ENCODE measurements at places on chromosomes 11 and 22. TPM values are rescaled to one million over a fixed set of nuclear protein-coding genes. Genes with fewer than 3 reads are reported as not detected.

DNA sequence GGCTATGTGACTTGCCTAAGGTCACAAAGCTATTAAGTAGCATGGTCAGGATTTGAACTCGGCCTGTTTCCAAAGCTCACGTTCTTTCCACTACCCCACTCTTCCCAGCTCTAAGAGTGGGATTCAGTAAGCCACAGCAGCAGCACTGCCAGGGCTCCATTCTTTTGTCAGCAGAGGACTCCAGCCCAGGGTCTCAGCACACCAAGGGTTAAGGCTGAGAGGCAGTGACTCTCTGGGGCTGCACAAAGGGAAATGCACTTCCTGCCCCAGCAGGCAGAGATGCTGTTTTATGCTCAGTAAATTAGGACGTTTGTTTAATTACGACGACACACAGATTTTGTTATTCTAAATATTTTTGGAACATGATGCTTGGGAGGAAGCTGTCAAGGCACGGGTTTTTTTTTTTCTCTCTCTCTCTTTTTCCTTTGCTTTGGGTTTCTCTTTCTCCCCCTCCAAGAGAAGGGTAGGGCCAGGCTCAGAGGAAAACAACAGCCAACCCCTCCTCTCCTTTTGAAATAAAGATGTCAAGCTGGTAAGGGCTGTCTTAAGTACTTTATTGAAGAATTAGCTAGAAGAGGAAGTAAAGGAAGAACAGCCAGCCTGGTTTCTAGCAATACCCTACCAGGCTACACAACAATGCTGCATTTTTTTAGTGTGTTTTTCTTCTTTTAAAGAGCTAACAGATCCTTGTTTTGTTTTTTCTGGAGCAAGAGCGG lies 2.8 kb downstream of the MYH9 start:
- DNase-seq, result no peak

GRCh38 chr11:101741061-101741460 lies 157.3 kb upstream of the TRPC6 start:
- DNase-seq, result no peak

GRCh38 chr11:63652671-63653070 lies 18.5 kb downstream of the ATL3 start:
- DNase-seq, result no peak

Gene NELL1
- total RNA-seq, result not detected

Gene PAMR1
- total RNA-seq, result 14.4 TPM
